Activated naive CD4-positive, alpha-beta T cell treated with anti-CD3 and anti-CD28 coated beads, Interleukin-2, amount 10 ng/mL, durations not matched to agents 5 hours and 36 hours (primary cell): ENCODE measurements at places on chromosomes 1 and 21. TPM values are rescaled to one million over a fixed set of nuclear protein-coding genes. Genes with fewer than 3 reads are reported as not detected.

The SOX13 gene
- total RNA-seq = 0.48 TPM

The OR2L3 gene
- total RNA-seq = not detected

The TNN gene
- total RNA-seq = not detected

The NMNAT1 gene
- total RNA-seq = 7.5 TPM

The DMRTA2 gene
- total RNA-seq = not detected

The SPRR5 gene
- not detected for total RNA-seq

The FALEC gene
- not detected for total RNA-seq

The CFAP126 gene
- not detected for total RNA-seq

The LIN28A gene
- not detected for total RNA-seq

The NUP210L gene
- 0.08 TPM for total RNA-seq

The LAMTOR5 gene
- total RNA-seq = 123 TPM

The CSMD2 gene
- total RNA-seq = not detected

The LMX1A gene
- not detected for total RNA-seq

The OR2T10 gene
- not detected for total RNA-seq

The RGS4 gene
- not detected for total RNA-seq

The DMBX1 gene
- not detected for total RNA-seq

The FLG gene
- total RNA-seq = not detected

The USP1 gene
- 65.7 TPM for total RNA-seq

The TRAF5 gene
- 82.3 TPM for total RNA-seq

The TMOD4 gene
- 4.4 TPM for total RNA-seq

The TLR5 gene
- total RNA-seq = 0.35 TPM

The PGLYRP4 gene
- not detected for total RNA-seq

The VAV3 gene
- total RNA-seq = 2.7 TPM

The MACF1 gene
- total RNA-seq = 406 TPM

The TAS1R1 gene
- total RNA-seq = not detected

The CD101 gene
- 7.1 TPM for total RNA-seq

The GPR89B gene
- 23.3 TPM for total RNA-seq

The OR6K3 gene
- not detected for total RNA-seq

The AQP10 gene
- not detected for total RNA-seq

The DNAH14 gene
- total RNA-seq = not detected

The GREM2 gene
- total RNA-seq = 1.1 TPM

The LMO4 gene
- total RNA-seq = 25.6 TPM

The PPIAL4G gene
- total RNA-seq = 0.83 TPM

The IL10 gene
- not detected for total RNA-seq

The MAP10 gene
- total RNA-seq = 3.1 TPM

The FHL3 gene
- total RNA-seq = 5.8 TPM

The C1orf210 gene
- not detected for total RNA-seq

The JMJD4 gene
- total RNA-seq = 17.6 TPM

The PCP4 gene
- not detected for total RNA-seq

The GUCA2B gene
- total RNA-seq = not detected

The FAM43B gene
- not detected for total RNA-seq

The PLEKHN1 gene
- 4.3 TPM for total RNA-seq

The TMEM54 gene
- not detected for total RNA-seq

The SAMD13 gene
- 0.40 TPM for total RNA-seq

The MAB21L3 gene
- not detected for total RNA-seq

The PTGFR gene
- not detected for total RNA-seq

The TCP10L gene
- 0.38 TPM for total RNA-seq

The TCHH gene
- total RNA-seq = not detected

The MATN1 gene
- total RNA-seq = not detected

The GOLT1A gene
- total RNA-seq = not detected

The THEM5 gene
- not detected for total RNA-seq
